ENCODE measurements at places on chromosomes 4 and X.

DNA sequence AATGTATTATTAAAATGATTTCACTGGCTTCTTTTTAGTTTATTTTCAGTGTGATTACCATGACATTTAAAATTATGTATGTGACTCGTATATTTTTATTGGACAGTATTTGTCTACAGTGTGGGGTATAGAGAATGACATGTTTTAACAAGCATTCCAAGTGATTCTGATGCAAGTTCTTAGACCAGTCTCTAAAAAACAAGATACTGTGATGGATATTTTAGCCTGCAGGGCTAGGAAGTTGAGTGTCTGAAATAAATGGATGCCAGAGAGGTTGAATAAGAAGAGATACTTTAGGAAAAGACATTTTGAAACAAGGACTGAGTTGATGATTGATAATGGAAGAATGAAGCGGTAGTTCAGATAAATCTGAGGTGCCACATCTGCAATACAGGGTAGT, 3.5 kb upstream of the MAD2L1 start:
- no peak for DNase-seq

DNA sequence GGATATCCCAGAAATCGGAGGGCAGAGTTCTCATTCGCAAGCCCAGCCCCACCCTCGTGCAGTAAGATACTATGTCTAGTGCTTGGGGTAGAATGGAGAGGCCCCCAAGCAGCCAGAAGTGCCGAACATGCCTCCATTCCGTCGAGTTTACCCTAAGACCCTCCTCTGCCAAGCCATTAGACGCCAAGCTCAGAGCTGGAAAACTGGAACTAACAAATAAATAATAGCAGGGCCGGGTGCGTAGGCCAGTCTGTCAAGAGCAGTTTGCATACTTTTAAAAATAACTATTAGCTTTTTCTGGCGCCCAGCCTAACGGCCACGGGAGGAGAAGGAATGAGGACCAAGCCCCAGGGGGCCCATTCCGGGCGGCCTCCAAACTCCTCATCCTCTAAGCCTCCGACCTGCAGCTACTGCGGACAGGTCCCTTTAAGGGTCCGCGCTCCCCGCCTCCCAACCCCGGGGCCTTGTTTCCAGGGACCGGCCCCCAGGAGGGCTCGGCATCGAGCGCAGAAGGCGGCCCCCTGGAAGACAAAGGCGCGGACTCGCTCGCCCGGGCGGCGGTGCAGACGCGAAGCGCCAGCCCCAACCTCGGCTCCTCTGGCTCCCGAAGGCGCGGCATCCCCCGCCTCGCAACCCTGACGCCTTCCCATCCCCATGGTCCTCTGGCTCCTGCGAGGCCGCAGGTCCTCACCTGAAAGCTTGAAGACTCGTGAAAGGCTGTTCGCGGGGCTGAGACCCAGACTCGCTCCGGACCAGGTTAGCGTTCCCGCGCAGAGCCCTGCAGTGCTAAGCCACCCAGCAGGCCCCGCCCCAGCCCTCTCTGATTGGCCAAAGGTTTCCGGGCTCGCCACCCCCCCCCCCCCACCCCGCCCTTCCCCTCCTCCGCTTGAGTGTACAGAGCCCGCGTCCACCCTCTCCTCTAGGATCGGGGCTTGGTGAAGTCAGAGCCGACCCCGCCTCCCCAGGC, at the start of gene TMSB15A:
TMSB15A (minus strand) TSS at position 765 of the 967 bp plus-strand sequence.
- peak; percentile 58 for DNase-seq

GRCh38 chr4:88223516-88223915, 60.8 kb downstream of the PPM1K start:
- no peak for DNase-seq

DNA sequence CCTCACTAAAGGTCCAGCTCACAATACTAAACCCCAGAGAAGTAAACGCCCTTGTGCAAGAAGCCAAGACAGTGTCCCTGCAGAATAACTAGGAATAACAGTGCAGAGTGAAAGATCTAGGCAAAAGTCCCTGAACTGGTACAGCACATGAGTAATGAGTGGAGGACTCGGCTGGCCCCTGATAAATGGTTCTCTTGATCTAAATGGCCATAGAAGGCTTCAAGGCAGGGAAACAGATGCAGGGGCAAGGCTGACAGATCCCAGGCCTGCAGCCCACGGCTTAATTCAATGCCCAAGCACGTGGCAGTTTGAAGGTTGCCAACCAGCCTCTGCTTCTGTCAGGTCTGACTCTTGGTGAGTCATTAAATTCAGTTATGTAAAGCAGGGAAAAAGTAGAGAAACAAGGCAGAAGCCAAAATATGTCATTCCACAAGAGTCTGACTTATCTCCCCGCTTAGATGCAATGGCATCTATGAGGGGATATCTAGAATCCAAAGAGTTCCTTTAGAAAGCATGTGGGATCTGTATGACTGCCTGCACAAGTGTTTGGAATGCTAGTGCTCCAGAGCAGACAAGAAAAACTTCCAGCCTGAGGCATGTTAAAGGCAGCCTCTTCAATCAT, 121.3 kb downstream of the PRDM5 start:
- DNase-seq: peak; percentile 31

DNA sequence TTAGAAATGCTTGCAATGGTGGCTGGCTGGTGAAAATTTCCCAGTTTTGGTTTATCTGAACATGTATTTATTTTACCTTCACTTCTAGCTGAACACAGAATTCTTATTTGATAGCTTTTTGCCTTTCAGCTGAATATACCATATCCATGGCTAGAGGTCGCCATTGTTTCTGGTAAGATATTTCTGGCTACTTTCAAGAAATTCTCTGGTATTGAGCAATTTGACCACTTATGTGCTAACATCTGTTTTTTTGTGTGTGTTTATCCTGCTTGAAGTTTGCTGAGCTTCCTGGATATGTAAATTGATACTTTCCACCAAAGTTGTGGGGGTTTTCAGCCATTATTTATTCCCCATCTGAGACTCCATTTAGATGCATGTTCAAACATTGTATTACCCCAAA, 75.4 kb downstream of the FBXW7 start:
- DNase-seq: no peak

DNA sequence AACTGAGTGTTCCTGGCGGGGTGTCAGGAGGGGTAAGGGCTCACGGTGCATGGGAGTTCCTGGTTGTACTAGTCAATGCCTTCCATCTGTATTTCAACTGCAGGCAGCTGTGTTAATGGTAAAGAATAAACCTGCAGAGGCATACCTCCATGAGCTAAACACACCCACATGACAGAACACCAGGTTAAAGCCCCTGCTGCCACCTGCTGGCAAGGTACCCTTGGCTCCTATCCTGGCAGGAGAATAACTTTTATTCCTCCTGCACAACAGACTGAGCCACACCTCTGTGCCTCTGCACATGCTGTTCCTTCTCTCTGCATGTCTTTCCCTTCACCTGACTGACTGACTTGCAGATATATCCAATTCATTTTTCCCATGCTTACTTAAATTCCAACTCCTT, 11.1 kb downstream of the ITIH6 start:
- DNase-seq: no peak

- DNase-seq: no peak
Observed at GRCh38 chr4:56640621-56641493, 40.2 kb downstream of the HOPX start.

DNA sequence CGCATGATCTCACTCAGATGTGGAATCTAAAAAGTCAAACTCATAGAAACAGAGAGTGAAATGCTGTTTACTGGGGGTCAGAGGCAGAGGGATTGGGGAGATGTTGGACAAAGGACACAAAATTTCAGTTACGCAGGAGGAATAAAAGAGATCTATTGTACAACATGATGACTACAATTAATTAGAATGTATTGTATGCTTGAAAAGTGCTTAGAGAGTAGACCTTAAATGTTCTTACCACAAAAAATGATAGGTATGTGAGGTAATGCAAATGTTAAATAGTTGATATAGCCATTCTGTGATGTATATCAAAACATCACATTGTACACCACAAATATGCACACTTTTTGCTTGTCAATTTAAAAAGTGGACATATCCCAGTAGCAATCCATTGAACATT, 36.1 kb upstream of the PHKA2 start:
- no peak for DNase-seq

DNA sequence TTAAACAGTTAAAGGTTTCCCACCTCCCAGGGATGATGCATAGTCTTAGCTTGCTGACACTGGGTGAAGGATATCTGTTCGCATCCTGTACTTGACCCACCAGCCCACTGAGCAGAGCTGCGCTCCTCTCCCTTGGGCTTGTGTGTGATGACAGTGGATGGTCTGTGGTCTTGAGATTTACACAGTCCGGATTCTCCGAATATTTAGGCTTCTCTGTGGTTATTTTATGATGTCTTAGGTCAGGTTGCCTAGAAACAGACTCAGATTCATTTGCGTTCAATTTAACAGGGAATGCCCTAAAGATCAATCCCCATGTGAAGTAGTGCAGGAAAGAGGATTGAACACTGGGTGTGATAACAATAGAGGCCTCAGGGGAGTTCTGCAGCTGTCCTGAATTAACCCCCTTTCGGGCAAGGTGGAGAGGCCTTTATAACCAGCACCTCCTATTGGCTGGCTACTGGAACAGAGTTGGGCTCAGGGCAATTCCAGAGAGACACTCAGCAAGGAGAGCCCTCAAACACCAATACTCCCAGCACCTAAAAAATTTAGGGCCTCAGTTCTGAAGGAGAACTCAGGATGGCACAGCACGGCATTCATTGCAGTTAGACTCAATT, 653.2 kb upstream of the GALNT7 start:
- DNase-seq: no peak

- DNase-seq: no peak
Observed at GRCh38 chr4:121358473-121358872, 22.3 kb downstream of the QRFPR start.

GRCh38 chrX:4831574-4831973, 1118.1 kb upstream of the PRKX start:
- DNase-seq: no peak

DNA sequence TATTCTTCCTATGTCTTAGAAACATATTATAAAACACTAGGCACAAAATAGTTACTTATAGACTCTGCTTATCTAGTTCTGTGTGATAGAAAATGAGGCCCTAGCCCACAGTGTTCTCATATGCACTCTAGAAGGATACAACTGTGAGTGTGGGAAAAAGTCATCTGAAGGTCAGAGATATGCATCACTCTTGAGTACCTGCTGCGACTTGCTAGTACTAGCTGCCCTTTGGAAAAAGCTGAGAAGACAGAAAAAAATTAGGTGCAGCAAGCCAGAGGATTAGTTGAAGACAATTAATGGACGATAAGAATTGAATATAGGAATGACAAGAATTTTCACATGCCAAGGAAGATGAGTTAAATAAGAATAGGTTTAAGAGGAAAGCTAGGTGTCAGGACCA, 61.3 kb downstream of the MTHFD2L start:
- DNase-seq: no peak

DNA sequence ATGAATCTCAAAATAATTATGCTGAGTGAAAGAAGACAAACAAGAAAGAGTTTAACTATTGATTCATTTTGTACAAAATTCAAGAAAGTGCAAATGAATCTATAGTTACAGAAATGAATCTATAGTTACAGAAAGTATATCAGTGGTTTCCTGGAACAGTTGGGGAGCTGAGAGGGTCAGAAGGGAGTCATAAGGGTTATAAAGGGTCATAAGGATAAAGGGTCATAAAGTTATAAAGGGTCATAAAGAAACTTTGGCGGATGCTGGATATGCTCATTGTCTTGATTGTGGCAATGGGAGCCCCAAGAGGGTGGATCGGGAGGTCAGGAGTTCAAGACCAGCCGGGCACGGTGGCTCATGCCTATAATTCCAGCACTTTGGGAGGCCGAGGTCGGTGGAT, 26.0 kb upstream of the INTS6L start:
- DNase-seq: no peak

GRCh38 chr4:24130637-24131036, 240.8 kb upstream of the PPARGC1A start:
- DNase-seq: no peak

- DNase-seq: no peak
Observed at GRCh38 chr4:22514481-22514880, 1.4 kb downstream of the ADGRA3 start.

DNA sequence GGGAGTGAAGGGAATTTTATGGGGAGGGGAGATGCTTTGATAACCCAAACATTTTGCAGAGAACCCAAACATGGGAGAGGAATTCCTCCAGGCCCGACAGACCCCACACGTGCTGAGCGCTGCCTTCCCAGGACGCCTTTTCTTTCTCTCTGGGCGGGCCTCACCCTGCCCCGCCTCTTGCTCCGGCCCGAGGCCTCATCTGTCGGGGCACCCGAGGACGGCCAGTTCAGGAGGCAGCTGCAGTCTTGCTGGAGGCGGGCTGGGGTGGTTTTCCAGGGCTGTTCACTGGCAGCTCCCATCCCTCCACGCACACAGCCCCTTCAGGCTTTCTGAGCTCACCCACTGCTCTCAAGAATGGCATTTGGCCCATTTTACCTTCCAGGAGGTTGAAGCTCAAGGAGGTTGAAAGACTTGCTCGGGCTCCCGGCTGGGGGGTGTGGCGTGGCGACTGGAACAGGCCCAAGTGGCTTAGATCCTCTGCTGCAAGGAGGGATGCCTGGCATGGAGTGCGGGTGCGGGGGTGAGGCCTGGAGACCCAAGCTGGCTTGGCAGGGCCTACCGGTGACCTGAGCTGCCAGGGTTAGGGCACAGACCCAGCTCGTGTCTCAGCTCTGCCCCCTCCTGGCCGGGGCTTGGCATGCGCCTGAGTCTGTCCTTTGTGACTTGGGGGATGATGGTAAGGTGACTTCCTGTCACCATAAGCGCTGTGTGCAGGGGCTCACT, 99.2 kb downstream of the PSAPL1 start:
- peak; percentile 18 for DNase-seq

DNA sequence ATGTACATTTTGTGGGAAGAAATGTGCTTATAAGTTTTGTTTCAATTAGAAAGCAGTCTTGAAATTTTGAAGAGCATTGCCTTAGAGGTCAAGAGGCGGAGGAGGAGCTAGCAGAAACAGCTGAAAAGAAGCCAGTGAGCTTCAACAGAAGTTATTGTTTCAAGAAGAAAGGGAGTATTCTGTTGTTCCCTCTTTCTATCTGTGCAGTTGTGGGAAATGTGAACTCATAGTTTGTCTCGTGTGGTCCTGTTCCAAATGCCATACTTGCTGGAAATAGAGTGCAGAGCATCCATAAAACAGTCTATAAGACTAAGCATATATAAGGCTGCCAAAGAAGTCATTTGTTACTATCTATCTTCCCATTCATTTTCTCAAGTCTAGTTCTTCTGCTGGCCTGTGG, 1015.7 kb downstream of the DMD start:
- no peak for DNase-seq

DNA sequence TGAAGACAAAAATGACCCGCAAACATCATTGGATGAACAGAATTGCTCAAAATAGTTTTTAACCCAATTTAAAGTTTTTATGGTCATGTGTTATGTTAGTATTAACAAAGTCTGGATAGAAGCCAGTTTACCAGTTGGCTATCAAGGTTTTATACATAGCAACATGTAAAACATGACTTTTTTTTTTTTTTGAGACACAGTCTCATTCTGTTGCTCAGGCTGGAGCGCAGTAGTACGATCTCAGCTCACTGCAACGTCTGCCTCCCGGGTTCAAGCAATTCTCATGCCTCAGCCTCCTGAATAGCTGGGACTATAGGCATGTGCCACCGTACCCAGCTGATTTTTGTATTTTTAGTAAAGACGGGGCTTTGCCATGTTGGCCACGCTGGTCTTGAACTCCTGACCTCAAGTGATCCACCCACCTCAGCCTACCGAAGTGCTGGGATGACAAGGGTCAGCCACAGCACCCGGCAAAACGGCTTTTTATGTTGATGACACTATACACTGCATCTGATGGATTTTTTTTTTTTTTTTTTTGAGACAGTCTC, 3.4 kb downstream of the SAT1 start:
- no peak for DNase-seq

Measured in skin of body (tissue), 3 donors.